ENCODE measurements at places on chromosomes 6 and 20. TPM values are rescaled to one million over a fixed set of nuclear protein-coding genes. Genes with fewer than 3 reads are reported as not detected.

Gene DTD1
- 22.1 TPM for total RNA-seq

Gene SAMD5
- 1.1 TPM for total RNA-seq

Gene WFDC5
- not detected for total RNA-seq

Gene MROH8
- 4.9 TPM for total RNA-seq

Gene BTN3A1
- 8.9 TPM for total RNA-seq

Gene HMGCLL1
- 1.8 TPM for total RNA-seq

Gene SLC22A16
- total RNA-seq = 0.14 TPM

Gene RAD21L1
- total RNA-seq = not detected

Gene SLC2A10
- total RNA-seq = 8.2 TPM

Gene APOBEC2
- total RNA-seq = 0.71 TPM

Gene DEFB124
- not detected for total RNA-seq

Gene GINS1
- 0.28 TPM for total RNA-seq

- DNase-seq = no peak
Measured at GRCh38 chr6:73028124-73028766, 197.1 kb downstream of the KHDC1L start.

GRCh38 chr20:23248461-23248882 is 102.1 kb upstream of the NXT1 start:
- no peak for DNase-seq

- no peak for DNase-seq
Measured at GRCh38 chr6:163895162-163895561, 480.6 kb downstream of the QKI start.

DNA sequence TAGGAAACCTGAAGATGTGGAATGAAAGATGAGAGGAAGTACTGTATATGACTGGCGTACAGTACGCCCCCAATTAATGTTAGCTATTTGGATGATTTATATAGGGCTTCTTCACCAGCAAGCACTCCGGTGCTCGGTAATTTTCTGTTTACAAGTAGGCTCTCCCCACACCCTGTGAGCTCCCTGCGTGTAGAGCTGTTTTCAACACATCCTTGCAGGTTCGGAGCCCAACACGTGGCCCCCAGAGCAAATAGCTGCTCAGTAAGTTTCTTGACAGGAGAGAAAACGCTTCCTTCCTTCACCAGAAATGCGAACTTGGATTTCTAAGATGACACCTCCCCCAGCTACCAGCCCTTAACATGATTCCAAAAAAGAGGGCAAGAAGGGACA is 1.2 kb upstream of the RAB22A start:
- no peak for DNase-seq

- DNase-seq = no peak
Measured at GRCh38 chr20:23832775-23833513, 6.4 kb upstream of the CST2 start.

- no peak for DNase-seq
Measured at GRCh38 chr6:102764317-102764716, 1370.8 kb downstream of the GRIK2 start.

- DNase-seq = no peak
Measured at GRCh38 chr20:45064812-45065211, 36.1 kb downstream of the KCNS1 start.

DNA sequence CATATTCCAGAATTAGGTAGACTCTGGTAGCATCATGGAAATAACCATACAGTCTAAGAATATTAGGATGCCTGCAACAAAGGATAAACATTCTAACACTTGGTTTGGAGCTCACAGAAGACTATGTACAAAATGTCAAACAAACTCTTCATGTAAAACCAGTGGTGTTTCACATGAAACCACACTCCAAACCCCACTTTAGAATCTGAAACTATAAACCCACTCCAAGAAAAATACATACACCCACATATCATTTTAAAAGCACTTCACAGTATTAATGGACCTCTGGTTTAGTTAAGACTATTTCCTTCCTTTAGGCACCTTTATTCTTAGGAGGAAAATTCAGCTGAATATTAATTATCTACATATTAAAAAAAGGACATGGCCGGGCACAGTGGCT is 10.5 kb downstream of the AURKA start:
- DNase-seq = no peak

- DNase-seq = no peak
Measured at GRCh38 chr6:128754658-128755256, 128.2 kb upstream of the LAMA2 start.

DNA sequence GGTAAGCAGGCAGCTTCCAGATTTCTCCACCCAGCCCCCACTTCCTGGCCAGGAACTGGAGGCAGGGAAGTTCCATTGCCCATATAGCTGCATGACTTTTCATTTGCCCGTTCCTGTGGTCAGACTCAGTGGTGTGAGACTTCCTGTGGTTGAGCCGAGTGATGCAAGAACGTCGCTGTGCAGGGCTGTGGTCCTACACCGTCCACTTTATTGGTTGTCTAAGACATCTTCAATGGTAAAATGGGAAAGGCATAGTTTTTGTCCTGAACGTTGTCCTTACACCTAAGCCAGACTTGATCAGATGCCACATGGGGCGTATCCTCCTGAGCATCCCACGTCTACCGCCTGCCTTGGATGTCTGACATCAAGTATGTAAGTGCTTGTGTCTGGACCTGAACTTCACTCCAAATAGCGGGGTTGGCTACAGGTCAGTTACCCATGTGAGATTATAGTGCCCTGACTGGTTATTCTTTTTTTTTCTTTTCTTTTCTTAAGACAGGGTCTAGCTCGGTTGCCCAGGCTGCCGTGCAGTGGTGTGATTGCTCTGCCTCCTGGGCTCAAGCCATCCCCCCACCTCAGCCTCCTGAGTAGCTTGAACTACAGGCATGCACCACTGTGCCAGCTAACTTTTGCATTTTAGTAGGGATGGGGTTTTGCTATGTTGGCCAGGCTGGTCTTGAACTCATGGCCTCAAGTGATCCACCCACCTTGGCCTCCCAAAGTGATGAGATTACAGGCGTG is 25.9 kb upstream of the GTSF1L start:
- no peak for DNase-seq

DNA sequence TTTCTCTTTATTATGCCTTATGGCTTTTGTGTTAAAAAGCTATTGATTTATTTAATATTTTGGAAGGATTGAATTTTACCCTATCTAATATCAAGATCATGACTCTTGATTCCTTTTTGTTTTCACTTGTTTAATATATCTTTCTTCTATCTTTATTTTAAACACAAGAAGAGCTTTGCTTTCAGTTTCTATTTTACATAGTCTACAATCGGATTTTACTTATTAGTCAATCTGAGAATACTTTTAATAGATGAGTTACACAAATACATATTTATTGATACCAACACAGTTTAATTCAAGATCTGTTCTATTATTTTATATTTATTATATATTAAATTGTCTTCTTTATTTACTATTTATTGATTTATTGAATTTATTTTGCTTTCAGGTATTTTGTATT is 218.8 kb downstream of the ESR1 start:
- DNase-seq = no peak

DNA sequence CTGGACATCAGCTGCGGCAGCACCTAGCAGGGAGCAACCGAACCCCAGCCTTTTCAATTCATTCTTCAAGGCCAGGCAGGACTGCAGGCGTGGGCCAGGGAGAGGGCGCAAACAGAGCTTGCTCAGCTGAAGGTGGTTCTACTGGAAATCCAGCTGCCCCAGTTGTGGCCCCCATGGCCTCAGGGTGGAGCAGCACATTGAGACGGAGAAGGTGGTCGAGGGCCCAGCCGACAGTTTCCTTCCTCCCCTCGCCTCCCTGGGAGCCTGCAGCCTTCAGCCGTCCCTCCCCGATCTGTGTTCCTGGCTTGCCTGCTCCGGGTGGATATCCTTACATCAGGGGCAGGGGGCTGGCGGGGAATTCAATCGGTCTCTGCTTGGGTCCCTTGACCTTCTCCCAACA is 217.8 kb downstream of the ANKRD60 start:
- DNase-seq = no peak

GRCh38 chr6:126367849-126368248 is 27.9 kb downstream of the CENPW start:
- DNase-seq = no peak

GRCh38 chr6:44843734-44844133 is 456.2 kb downstream of the CDC5L start:
- no peak for DNase-seq

DNA sequence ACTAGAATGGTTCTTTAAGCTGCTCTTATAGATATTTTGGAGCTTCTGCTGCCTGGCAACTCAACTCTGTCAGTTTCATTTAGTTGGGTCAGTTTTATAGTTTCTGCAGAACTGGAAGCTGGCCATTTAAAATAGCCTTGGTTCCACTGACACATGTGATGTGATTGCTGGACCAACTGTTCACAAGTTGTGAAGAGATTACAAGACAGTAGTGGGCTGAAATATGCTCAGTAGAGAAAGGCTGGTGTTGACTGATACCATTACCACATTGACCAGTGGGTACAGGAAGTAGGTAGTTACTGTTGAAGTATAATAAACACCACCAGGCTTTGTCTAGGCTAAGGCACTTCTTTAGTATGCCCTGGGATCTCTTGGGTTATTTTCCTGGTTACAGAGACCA is 39.0 kb downstream of the BCKDHB start:
- no peak for DNase-seq

DNA sequence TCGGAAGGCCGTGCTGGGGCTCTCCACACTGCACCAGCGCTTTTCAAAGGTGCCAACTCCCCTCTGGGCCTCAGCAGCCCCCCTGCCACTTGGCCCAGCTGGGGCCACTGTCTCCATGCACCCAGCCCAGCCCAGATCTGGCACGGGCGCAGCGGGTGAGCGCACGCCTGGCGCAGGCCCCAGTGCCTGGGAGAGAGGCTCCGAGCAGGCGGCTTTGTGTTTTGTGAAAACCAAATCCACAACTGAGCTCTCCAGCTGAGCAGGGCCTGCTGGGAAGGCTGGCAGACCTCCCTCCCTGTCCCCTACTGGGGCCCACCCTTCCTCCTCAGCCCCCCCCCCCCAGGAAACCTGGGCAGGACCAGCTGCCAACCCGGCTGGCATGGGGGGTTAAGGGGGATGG is 17.0 kb downstream of the MDGA1 start:
- no peak for DNase-seq

- DNase-seq = no peak
Measured at GRCh38 chr6:121816906-121817540, 381.6 kb downstream of the GJA1 start.

GRCh38 chr20:32010666-32011065 is 428 bp downstream of the CCM2L start:
- no peak for DNase-seq

DNA sequence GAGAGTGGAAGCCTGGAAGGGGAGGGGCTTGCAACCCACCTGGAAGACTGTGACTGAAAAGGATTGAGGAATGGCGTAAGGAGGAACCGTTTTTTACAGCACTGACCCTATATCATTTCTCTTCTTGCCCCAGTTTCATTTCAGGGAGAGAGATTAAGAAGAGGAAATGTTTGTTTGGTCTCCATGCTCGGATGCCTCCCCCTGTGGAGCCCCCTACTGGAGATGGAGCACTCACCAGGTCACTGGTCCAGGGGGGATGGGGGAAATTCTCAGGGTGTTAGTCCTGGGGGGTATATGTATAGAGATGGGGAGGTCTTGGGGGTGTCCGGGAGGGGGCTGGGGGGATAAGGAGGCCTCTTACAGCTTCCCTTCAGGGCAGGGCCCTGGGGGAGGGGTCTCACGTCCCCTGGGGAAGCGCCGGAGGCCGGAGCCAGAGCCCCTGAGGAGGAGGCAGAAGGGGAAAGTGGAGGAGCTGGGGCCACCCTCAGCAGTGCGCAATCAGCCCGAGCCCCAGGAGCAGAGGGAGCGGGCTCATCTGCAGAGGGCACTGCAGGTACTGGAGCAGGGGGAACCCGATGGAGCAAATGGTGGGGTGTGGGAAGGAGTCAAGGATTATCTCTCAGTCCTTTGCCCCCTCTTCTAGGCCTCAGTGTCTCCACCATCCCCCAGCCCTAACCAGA is 3.2 kb downstream of the CUTA start:
- no peak for DNase-seq

DNA sequence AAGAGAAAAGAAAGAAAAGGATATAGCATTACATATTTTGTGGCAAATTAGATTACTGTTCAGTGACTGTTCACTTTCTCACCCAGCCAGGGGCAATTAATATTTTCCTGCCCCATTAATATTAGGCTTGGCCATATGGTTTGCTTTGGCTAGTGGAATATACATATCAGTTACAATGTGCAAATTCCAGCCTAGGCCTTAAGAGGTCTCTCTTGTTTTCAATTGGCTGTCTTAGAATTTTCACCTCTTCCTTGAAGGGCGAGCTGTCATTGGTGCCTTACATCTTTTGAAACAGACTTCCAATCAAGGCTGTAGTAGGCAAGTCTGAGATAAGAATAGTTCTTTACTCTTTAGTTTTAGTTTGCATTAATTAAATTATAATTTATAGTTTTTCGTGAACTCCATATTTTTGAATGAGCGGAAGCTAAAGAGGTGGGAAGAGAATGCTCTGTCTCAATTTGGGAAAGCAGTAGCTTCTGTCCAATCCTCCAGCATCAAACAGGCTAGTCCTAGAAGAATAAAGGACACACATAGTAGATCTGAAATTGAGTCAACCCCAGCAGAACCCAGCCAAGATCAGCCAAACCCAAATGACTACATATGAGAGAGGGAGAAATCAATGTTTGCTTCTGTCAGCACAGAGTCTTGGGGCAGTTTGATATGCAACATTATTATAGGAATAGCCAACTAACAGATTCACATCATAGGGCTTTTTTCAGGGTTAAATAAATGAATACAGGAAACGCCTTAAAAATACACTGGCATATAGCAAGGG is 6.3 kb upstream of the CSNK2A1 start:
- DNase-seq = no peak

- DNase-seq = no peak
Measured at GRCh38 chr20:36709126-36709525, 36.8 kb downstream of the NDRG3 start.

DNA sequence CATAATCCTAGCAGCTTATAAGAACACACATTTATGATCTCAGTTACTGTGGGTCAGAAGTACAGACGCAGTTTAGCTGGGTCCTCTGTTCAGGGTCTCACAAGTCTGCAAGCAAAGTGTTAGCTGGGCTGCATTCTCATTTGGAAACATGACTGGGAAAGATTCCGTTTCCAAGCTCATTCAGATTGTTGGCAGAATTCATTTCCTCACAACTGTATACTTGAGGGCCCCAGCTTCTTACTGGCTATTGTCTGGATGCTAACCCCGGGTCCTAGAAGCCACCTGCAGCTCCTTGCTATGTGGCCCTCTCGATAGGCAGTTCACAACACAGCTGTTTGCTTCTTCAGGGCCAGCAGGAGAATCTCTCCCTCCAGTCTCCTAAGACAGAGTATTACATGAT is 13.1 kb downstream of the TCP11 start:
- no peak for DNase-seq

DNA sequence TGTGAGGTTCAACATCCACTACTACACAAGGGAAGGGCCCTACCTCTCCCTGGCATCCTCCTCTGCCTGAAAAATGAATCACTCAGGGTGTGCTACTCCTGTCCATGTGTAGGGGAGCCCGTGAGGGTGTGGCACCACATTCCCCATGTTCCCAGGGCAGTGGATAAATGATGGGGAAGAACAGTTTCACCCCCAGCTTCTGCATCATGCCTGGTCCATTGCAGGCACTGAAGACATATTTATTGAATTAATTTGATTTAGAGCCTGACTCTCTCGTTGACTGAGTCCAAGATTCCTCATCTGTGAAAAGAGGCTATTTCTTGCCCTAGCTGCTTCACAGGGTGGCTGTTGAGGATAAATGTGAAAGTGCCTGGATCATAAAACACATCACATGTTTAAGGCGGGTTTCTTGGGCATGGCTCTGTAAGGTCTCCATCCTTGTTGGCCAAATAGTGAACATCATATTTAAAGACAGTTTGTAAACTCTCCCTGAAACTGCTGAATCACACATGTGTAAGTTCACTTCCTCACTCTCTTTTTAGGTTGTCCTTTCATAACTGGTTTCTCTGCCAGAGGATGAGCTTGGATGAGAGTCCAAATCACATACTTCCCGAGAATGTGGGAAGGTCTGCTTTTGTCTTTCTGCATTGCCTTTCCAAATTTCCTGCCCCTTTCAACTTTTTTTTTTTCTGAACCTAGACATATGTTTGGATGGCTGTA is 79.7 kb upstream of the FYN start:
- no peak for DNase-seq

Data from sigmoid colon (tissue), 7 donors.